Fibroblast of upper back skin (primary cell): ENCODE measurements at places on chromosomes 12 and 14.
A peak's percentile ranks its signal among the peaks of the same experiment; 100 is the strongest.

- DNase-seq = peak; percentile 86
Observed at GRCh38 chr12:69900720-69901131, 75.7 kb downstream of the MYRFL start.

GRCh38 chr12:59282999-59283398 is 312.8 kb upstream of the SLC16A7 start:
- no peak for DNase-seq

DNA sequence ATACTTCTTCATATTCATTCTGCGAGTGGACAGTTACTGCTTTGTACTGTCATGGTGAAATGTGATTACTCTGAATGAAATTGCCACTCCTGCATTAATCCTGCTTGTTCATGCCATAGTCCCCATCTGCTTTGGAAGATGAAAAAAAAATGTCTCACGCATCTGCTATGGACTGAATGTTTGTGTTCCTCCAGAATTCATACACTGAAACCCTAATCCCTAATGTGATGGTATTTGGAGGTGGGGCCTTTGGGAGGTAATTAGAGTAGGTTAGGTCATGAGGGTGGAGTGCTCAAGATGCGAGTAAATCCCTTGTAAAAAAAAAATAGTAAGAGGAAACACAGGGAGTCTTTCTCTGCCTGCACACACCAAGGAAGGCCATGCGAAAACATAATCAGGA is 427.2 kb downstream of the TMTC2 start:
- DNase-seq = no peak

DNA sequence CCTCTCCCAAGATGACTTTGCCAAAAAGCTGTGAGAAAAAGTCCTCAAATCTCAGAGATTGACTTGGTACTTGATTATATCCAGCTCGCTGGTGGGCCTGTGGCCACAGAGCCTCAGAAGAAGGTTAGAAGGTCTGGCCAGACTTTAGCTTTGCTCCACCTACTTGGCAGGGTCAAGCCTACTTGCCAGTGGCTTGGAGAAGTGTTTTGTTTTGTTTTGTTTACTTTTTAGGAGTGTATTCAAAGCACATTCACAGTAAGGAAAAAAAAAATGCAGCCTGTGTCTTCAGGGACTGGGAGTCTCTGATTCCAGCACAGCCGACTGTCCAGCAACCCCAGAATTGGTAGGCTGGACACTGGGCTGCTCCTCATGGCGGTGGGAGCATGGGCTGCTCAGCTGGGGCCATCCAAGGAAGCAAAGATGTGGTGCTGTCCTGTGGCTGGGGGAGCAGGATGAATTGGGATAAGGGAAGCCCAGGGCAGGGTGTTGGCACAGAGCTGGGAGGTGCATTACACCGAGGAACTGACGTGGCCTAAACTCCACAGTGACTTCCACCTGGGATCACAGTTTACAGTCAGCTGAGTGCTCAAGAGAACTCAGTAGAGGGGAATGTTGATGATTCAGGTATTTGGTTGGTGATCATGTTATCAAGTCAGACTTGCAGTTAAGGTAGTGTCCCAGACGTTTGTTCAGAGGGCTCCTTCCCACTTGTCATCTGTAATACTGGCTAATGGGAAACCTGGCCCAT is 73.5 kb downstream of the PPP2R5C start:
- no peak for DNase-seq

DNA sequence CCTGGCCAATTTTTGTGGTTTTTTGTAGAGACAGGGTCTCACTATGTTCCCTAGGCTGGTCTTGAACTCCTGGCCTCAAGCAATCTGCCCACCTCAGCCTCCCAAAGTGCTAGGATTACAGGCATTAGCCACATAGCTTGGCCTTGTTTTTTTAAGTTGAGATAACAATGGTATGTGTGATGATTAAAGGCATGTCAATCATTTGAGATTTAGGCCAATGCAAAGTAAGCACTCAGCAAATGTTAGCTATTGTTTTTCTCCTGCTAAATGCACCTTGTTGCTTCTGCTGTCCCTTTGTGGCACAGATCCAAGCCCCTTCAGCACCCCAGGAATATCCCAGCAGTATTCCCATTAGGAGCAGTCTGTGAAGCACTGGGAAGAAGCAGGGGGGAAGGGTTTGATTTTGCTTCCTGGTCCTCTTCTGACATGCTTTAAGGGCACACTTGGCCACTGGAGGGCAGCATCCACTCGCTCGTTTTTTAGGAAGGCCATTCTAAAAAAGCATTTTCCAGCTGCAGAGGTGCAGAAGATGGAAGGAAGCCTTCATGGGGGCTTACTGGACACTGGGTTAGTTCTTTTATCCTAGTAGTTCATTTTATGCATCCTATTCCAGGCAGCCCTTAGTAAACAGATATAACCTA is 70.2 kb upstream of the ZFP36L1 start:
- DNase-seq = peak; percentile 83

DNA sequence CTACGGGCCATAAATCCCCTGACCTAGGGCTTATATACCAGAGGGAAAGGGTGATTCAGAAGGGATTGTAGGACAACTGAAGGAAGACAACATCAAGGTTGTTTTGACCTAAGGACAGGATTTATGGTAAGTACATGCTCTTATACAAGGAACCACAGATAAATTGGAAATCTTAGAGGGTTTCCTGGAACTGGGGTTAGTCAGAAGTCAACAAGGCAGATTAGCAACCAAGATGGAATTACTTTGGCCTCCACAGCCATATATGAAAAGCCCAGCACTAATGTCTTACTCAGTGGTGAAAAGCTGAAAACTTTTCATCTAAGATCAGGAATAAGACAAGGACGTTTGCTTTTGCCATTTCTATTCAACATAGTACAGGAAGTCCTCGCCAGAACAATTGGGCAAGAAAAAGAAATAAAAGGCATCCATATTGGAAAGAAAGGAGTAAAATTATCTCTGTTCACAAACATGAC is 5.4 kb downstream of the TMBIM4 start:
- DNase-seq = peak; percentile 20

- peak; percentile 62 for DNase-seq
Observed at GRCh38 chr14:67532998-67533753, at the start of gene PLEKHH1. PLEKHH1 (plus strand) TSS chr14:67533290; CDS start chr14:67541868, 8,578 bp downstream.

GRCh38 chr12:126389220-126389841 is 1324.1 kb downstream of the AACS start:
- DNase-seq = peak; percentile 71

GRCh38 chr12:19971361-19972280 is 396.7 kb upstream of the PDE3A start:
- DNase-seq = peak; percentile 82

DNA sequence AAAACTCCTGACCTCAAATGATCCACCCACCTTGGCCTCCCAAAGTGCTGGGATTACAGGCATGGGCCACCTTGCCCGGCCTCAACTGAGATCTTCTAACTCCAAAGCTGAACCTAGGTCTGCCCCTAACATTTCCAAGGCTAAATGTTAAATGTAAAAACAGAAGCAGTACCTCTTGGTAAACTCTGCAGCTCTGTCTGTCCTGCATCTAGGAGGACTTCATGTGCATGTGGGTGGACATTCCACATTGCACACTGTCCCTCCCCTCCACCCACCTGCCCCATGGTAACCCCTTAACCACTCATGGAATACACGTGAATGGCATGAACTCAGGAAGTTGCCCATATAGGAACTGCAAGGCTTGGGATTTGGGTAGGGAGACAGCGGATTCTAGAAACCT is 33.1 kb downstream of the SNX6 start:
- DNase-seq = no peak

- DNase-seq = no peak
Observed at GRCh38 chr12:123731596-123731995, 19.4 kb downstream of the ATP6V0A2 start.

GRCh38 chr12:42482041-42482747 is 107.4 kb downstream of the PRICKLE1 start:
- DNase-seq = peak; percentile 31

GRCh38 chr12:121062391-121063045 is 23.5 kb upstream of the OASL start:
- DNase-seq = no peak

DNA sequence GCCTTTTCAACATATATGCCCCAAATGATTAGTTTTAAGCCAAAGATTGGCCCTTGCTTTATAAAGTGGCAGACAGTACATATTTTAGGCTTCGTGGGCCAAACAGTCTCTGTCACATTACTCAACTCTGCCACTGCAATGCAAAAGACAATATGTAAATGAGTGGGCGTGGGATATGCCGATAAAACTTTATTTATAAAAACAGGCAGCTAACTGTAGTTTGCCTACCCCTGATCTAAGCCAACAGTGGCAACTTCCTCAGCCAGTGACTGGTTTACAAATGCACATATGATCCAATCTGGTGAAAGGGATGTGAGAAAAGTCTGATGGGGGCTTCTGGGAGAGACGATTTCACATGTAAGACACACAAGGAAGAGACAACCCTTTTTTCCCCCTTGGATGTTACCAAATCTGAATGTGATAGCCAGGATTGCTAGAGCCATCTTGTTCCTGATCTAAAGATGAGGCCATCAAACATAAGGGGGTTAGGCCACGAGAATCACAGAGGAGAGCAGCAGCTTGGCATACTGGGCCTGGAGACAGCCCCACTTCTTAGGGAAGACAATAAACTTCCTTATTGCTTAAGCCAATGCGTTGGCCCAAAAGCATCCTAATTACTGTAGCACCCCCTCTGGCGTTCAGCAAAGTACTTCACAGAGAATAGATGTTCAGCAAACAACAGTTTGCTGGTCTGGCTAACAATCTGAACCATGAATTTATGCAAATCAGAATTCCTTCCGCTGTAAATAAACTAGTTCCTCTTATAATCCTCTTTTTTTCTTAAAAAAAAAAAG is 75.2 kb upstream of the TMCC3 start:
- peak; percentile 33 for DNase-seq

DNA sequence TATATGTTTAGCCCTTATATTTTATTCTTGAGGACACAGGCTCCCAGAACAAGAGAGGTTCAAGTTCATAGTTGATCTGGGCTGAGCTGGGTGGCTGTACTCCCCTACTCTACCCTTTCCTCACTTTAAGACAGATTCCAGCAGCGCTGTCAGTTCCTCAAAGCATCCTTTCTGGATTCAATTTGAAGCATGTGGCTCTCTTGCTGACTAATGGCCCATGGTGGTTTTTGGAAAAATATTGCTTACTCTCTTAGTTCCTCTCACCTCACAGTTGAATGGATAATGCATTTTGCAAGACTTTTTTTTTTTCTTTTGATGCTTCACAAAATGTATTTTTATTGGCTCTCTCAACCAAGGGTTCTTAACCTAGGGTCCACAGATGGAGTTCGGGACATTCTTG is 4.1 kb downstream of the PELI2 start:
- DNase-seq = peak; percentile 69

GRCh38 chr12:42129595-42130204 is 15.0 kb downstream of the GXYLT1 start:
- DNase-seq = peak; percentile 76

DNA sequence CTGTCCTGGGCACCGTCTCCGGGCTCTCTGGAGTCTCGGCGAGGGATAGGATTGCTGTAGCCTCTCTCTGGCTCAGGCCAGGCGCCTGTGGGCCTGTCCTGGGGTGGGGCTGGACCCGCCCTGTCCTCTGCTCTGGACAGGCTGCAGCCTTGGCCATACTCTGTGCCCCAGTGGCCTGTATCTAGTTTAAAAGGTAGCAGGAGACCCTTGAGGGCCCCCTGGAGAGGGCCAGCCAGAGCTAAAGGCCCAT is 1.8 kb downstream of the KIF26A start:
- DNase-seq = no peak

GRCh38 chr12:38788106-38788505 is 117.3 kb downstream of the CPNE8 start:
- DNase-seq = no peak

- DNase-seq = peak; percentile 47
Observed at GRCh38 chr12:30021051-30021833, 237.5 kb upstream of the TMTC1 start.

GRCh38 chr12:52846356-52846970 is 2.3 kb downstream of the KRT78 start:
- no peak for DNase-seq

DNA sequence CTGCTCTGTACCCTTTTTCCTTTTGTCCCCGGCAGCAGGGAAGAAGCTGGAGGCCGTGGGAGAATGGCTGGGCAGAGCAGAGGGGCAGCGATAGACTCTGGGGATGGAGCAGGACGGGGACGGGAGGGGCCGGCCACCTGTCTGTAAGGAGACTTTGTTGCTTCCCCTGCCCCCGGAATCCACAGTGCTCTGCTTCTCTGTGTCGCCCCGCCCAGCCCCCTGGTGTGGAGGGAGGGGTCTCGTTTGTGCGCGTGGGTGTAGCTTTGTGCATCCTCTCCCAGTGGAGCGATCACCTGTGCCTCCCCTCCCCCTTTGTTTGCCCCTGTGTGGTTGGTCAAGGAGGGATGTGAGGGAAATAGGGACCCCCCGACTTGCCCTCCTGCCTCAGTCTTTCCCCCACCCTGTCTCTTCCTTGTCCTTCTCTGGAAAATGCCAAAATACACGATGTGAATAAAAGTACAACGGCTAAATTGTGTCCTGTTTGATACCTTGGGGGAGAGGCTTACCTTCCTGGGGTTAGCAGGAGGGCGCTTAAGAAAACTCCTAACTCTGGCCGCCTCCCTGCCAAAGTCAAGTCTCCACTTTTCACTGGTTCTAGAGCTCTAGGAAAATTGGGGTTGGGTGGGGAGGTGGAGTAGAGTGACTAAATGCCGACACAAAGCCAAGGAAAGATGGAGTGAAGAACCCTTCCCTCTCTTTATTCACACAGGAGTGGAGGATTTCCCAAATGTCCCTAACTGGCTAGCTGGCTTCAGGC is 990 bp upstream of the TPI1 start:
- no peak for DNase-seq

- DNase-seq = peak; percentile 14
Observed at GRCh38 chr12:107992870-107993451, 136.1 kb upstream of the WSCD2 start.

DNA sequence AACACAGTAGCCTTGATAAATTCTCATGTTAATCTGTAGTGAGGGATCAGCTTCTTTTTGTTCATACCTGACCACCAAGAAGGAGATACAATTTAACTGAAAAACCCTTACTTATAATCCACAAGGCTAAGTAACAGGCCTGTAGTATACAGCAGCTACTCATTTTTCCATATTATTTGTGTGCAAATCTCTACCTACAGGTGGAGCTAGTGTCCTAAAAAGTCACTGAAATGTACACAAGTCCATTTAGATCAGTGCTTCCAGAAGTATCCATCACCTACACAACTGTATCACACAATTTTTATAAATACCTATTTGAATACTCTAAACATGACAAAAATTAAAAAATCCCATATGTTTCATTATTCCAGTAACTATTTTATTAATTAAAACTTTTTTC is 173.2 kb downstream of the SLC35F4 start:
- peak; percentile 65 for DNase-seq

- peak; percentile 66 for DNase-seq
Observed at GRCh38 chr12:74889563-74890236, 319.9 kb downstream of the KCNC2 start.

GRCh38 chr12:103665971-103666370 is 78.9 kb downstream of the STAB2 start:
- no peak for DNase-seq

GRCh38 chr12:48828293-48828692 is 10.0 kb downstream of the CACNB3 start:
- DNase-seq = no peak

DNA sequence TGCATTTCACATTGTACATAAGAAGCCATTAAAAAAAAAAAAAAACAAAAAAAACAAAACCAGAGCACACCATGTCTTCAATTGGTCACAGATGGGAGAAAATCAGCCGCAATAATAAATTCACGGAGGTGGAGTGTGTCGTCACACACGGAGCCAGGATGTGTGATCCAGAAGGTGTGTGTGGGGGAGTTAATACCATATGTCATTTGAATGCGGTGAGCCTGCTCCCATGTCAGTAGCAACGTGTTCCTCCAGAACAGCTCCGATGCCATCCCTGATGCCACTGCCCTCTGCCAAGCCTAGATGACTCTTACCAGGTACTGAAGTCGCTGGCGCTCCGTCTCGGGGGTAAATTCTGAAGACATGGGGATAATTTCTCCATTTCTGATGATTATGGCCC is 197.8 kb downstream of the PPM1H start:
- DNase-seq = no peak
